ENCODE measurements at places on chromosomes 3 and 15. TPM values are rescaled to one million over a fixed set of nuclear protein-coding genes. Genes with fewer than 3 reads are reported as not detected.

DNA sequence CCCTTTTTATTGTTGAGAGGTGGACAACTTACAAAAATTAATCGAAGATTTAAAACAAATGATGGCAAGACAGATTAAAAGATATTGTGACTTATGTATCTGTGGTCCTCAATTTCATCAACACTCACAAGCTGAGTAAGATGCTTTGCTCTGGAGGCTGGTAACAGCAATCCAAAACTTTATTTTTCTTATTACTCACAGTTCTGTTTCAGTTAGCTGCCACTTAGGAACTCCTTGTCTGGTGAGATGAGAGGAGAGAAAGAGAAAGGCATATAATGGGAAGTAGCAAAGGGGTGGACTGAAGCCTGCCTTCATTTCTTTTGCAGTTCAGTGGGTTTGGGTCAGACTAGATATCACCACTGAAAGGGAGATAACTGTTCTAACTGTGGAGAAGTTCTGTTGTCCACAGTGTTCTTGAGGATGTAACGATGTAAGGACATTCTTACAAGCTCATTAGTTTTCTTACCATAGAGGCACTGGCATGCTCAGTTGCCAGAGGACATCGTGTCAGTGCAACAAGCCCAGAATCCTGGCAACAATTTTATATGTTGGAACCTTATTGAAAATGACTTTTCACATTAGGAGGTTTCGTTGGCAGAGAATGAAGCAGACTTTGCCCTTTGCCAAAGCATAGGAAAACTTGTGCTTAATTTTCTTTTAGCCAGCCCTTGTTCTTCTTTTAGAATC lies 93.6 kb downstream of the PLCL2 start:
- H3K27me3 ChIP-seq, result no peaks in the 10 kb centered on the region
- H3K4me3 ChIP-seq, result no peak overlapping the region
- no peak overlapping the region for H3K27ac ChIP-seq
- H3K4me1 ChIP-seq, result no peaks in the 10 kb centered on the region
- H3K36me3 ChIP-seq, result peaks cover 11% of the 10 kb centered on the region

GRCh38 chr3:186520957-186521842 lies 23.0 kb downstream of the CRYGS start:
- peaks cover 7% of the 10 kb centered on the region for H3K4me1 ChIP-seq
- H3K27me3 ChIP-seq, result no peaks in the 10 kb centered on the region
- H3K27ac ChIP-seq, result no peak overlapping the region
- peak; percentile 33 for DNase-seq
- H3K4me3 ChIP-seq, result no peak overlapping the region
- H3K36me3 ChIP-seq, result no peaks in the 10 kb centered on the region

GRCh38 chr3:113741086-113741485 lies 5.0 kb downstream of the NAA50 start:
- H3K4me3 ChIP-seq, result no peak overlapping the region
- peak overlapping the region; percentile 12 for H3K27ac ChIP-seq
- no peaks in the 10 kb centered on the region for H3K27me3 ChIP-seq

DNA sequence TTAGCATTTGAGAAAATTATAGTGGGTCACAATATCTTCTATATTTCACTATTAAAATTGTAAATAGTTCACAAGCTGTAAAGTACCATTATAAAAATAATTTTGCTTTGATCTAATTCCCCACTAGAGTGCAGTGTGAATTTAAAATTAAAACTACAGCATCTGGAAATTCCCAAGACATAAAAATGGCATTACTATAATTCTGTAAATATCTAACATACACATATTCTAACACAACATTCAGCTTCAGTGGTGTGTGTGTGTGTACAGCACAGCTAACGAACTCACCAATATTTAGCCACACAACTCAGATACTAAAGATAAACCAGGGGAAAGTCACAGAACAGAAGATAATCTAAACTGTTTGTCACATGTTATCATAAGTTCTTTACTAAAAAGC lies 424.9 kb upstream of the ZNF385D start:
- DNase-seq, result no peak
- H3K4me3 ChIP-seq, result no peak overlapping the region
- no peaks in the 10 kb centered on the region for H3K36me3 ChIP-seq
- H3K4me1 ChIP-seq, result no peaks in the 10 kb centered on the region
- no peak overlapping the region for H3K27ac ChIP-seq

DNA sequence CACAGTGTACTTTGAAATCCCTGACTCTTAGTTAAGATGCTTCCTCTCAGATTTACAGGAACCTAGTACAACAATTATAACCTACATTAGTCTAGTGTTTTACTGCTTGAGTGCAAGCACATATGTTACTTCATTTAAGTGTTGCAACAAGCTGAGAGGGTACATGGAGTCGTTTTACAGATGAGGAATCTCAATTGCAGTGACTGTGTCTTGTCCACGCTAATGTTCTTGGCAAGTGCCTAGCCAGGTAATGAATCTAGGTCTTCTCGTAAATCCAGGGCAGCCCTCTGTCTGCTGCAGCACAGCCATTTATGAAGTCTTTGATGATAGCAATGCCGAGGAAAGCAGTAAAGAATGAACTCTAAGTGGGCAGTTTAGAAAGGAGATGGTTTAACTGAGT lies 384.4 kb upstream of the ARPP21 start:
- no peak for DNase-seq
- H3K27ac ChIP-seq, result no peak overlapping the region
- H3K36me3 ChIP-seq, result no peaks in the 10 kb centered on the region
- no peak overlapping the region for H3K4me3 ChIP-seq

- no peaks in the 10 kb centered on the region for H3K36me3 ChIP-seq
- H3K27me3 ChIP-seq, result peaks cover 38% of the 10 kb centered on the region
- H3K4me1 ChIP-seq, result peaks cover 5% of the 10 kb centered on the region
- DNase-seq, result no peak
- no peak overlapping the region for H3K4me3 ChIP-seq
These were observed 15.7 kb upstream of the DYNC1LI1 start for GRCh38 chr3:32586356-32586755.

- DNase-seq, result no peak
- H3K27me3 ChIP-seq, result no peaks in the 10 kb centered on the region
- H3K27ac ChIP-seq, result no peak overlapping the region
- no peaks in the 10 kb centered on the region for H3K4me1 ChIP-seq
- no peak overlapping the region for H3K4me3 ChIP-seq
These were observed 44.7 kb downstream of the SLC6A6 start for GRCh38 chr3:14446988-14447570.

DNA sequence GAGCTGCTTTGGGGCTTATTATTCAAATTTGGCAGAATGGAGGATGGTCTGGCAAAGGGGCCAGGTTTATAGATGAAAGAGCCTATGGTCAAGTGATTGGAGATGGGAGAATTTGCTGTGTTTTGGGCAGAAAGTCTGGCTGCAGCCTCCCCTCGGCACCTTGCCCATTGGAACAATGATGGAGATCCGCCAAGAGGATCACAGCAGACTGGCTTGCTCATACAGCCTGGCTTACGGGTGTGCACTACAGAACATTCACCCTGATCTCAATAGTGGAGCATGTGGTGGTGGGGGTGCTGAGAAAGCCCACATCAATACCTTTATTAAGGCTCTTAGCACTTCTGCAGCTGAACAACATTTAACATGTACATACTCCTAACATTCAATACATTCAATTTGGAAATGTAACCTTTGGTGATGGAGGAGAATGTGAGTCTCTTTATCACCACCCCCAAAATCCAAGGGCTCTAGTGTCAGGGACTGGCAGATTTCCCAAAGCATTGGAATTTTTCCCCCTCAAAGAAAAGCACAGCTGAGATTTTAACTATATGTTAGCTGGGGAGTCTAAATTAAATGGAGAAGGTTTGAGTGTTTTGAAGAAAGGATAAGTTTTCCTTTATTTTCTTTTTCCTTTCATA lies 118.4 kb upstream of the TMC3 start:
- H3K36me3 ChIP-seq, result no peaks in the 10 kb centered on the region
- no peak for DNase-seq
- H3K4me1 ChIP-seq, result peaks cover 8% of the 10 kb centered on the region
- H3K4me3 ChIP-seq, result no peak overlapping the region
- no peak overlapping the region for H3K27ac ChIP-seq

Gene CNTN3
- 0.17 TPM for total RNA-seq

Gene EIF3J
- total RNA-seq, result 74.9 TPM

Gene TRAIP
- total RNA-seq, result 25.9 TPM
